AG20443 (cell line): ENCODE measurements at places on chromosomes 5 and 9.

- peak; percentile 96 for DNase-seq
Measured at GRCh38 chr9:136545965-136546696, at the start of gene NOTCH1. Gene NOTCH1, minus strand, starts transcription at chr9:136546048. Its CDS starts 262 bp downstream, at chr9:136545786.

GRCh38 chr9:108579757-108580439 is 275.9 kb downstream of the ACTL7B start:
- peak; percentile 63 for DNase-seq

GRCh38 chr9:116797276-116797675 is 110.2 kb downstream of the TRIM32 start:
- no peak for DNase-seq

GRCh38 chr5:88109818-88110217 is 158.8 kb downstream of the TMEM161B start:
- DNase-seq, result no peak

GRCh38 chr5:132839426-132840301 is 9.2 kb upstream of the SHROOM1 start:
- peak; percentile 66 for DNase-seq

DNA sequence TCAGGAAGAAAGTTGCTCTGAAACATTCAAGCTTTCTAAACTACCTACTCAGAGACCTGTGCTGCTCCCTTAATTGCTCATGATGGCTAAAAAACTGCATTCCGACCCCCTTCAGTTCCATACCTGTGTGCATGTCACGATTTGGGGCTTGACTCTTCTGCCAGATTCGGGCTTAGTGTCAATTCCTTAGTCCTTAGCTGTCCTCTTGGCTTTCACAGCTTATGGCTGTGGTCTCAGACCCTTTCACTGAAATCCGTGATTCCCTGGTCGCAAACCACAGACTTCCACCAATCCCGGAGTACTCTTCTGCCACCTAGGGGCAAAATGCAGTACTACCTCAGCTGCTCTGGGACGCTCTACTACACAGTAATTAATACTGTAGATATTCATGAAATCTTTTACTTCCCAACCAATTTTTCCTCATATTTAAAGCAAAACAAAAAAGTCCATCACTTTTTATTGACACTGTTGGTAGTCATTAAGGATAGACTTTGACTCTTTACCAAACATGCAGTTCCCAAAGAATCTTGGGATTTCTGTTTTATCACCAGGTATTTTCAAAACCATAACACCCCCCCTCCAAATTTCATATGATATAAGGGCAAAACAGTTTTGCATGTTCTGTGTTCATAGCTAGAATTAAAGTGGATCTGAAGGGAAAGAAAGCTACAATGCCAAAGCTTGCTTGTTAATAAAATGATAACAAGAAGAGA is 617.4 kb downstream of the SLCO4C1 start:
- DNase-seq, result peak; percentile 72

DNA sequence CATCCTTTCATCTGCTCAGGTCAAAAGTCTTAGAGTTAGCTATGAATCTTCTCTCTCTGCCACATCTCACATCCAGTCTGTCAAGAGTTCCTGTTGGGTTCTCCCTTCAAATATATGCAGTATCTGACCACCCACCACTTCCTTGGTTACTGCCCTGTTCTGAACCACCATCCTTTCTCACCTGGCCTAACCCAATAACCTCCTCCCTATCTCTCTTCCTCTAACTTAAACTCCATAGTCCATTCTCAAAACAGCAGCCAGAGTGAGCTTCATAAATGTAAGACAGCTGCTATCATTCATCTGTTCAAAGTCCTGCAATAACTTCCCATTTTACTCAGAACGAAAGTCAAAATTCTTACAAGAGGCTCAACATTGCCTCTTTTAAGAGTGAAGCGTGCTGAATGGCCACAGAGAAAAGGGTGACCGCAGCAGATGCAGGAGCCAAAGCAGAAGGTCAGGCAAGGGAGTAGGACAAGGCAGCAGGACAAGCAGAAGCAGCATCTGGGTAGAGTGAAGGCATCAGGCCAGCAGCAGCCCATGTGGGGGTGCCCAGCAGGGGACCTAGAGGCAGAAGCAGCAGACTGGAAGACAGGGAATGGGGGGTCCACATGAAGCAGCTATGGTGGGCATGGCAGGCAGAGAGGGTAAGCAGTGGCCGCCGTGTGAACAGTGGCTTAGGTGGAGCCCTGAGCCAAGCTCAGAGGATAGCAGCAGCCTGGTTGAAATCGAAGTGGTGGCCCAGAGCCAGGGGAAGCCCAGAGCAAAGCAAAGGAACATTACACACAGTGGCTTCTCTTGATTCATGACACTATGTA is 39.3 kb upstream of the CDC42SE2 start:
- DNase-seq, result no peak

DNA sequence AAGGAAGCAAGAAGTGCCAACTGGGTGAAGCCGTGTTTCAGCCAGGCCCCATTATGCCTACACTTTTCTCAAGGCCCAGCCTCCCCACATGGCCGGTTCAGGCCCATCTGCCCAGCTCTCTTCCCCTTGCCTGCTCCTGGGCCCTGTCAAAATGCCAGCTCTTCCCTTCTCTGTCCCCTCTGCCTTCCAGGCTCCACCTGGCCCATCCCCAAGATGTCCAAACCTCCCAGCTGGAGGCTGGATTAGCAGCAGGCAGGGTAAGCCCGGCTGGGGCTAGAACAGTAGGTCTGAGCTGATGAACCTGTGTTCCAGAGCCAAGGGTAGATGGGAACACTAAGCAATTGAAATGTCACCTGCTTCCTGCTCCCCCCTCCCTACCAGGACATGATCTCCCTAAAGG is 64.1 kb upstream of the HSPA9 start:
- no peak for DNase-seq

DNA sequence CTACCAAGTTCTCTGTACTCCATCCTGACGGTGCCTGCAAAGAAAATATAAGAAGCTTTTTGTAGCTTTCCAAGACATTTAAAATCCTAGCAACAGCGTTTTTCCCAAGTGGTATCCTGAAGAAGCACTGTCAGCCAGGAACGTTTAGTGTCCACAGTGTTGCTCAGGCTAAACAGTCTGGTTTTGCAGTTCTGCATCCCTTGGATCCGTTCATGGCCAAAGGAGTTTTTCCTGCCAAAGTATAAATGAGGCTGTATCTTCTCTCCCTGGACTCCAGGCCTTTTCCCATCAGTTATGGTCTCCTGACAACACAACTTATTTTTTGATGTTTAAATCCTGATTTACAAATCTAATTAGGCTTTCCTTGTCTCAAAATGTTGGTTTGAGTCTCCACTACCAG is 925.8 kb downstream of the TLE1 start:
- DNase-seq, result no peak

DNA sequence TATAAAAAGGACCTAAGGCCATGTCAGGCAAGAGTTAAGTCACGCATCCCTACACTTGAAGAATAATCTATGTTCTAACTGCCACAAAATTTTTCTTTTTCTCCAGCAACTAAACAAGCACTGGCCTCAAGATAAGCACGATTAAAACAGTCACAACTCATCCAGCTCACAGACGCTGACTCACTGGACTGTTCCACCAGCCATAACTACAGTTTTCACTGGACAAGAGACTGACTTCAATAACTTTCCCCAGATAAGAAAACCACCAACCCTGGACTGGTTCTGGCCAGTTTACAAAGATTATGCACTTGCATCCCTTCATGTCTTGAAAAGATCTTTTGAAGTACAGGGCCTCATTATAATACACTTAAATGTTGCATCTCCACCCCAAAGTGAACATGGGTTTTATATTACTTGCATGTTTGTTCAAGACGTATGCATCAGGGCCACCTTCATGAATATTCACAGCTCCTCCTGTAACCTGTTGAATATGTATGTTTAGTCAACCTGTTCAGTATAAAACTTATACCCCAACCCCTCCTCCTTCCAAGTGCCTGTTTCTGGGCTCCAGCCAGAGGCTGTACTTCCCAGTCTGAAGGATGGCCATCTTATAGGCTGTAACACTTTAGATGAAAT is 129.3 kb upstream of the EPB41L4A start:
- peak; percentile 54 for DNase-seq

- DNase-seq, result no peak
Measured at GRCh38 chr9:16043756-16044578, 491.1 kb downstream of the CCDC171 start.

DNA sequence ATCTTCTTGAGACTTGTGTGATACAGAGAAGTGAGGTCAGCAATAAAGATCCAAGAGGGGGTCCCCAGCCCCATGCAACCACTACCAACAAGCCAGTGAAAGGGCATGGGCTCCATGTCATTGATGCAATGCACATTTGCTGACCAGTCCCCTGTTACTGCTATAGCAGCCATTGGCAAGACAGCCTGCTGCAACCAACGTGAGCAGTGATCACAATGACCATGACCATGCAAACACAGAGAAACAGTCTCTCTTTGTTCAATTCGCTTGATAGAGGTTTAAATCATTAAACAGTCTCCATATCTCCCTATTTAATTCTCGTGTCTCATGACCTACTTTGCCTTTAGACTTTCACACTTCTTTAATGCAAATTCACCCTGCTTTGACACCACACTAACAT is 30.0 kb upstream of the FOXB2 start:
- DNase-seq, result no peak

GRCh38 chr9:24572406-24572805 is 26.7 kb upstream of the IZUMO3 start:
- no peak for DNase-seq

DNA sequence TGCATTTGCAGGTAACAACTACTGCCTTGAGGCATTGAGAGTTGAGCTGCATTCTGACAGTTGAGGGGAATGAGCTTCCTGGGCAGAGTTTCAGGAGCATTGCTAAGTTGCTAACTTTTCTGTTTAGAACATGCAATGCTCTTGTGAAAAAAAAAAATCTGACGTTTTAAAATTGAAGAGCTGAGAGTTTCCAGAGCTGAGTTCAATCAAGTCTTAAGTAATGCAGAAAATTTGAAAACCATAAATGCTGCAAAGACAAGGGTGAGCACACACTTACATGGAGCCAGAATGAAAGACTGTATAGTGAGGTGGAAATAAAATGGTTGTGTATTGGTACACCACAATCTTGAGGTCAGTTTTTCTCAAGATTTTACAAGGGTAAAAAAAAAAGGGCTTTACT is 166.0 kb downstream of the GABRB2 start:
- DNase-seq, result no peak

- no peak for DNase-seq
Measured at GRCh38 chr9:98902925-98903324, 40.8 kb upstream of the COL15A1 start.

DNA sequence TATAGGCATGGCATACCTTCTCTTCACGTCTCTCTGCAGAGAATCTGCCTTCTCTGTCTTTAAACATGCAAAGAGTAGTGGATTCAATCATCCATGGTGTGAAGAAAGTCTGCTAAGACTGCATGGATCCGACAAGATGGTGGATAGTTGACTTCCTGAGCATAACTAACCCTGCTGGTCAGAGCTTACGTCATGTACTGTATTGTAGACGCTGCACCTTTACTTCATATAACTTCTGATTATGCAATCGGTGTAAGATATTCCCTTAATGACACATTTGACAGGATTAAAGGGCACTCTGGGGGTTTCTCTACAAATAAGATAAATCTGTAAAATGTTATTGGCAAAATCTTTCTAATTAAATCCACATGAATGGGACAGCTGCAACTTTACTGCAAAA is 240.3 kb upstream of the NREP start:
- DNase-seq, result peak; percentile 33

DNA sequence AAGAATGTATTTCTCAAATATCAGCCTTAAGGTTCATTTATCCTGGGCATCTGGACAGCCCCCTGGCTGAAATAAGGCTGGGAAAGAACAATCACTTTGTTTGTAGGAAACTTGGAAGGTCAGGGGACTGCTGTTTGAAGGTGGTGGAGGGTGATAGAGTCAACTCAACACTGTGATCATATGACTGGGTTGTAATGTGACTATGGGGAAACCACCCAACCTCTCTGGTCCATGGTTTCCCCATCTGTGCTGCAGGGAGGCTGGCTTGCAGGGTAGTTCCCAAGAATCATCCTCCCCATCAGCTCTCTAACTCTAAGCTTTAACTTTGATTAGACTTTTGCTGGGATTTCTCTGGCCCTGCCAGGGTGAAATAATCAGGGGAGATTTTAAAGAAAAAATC is 10.0 kb downstream of the INSYN2B start:
- no peak for DNase-seq

DNA sequence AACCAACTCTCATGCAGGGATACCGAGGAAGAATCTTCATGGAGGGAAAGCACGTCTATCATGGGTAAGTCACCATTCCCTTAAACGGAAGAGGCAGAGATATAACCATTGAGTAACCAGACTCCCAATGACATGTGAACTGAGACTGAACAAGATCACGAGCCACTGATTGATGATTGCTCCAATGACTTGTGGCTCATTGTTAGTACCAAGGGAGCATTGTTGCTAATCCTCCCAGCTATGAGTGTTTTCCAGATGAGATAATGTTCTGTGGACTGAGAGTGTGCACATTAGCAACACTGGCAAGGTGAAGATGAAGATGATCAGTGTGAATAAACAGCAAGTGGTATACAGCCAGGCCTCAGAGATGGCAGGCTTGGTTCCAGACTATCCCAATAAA is 219.2 kb upstream of the MAP3K1 start:
- DNase-seq, result no peak
